Activated T-cell treated with anti-CD3 and anti-CD28 coated beads for 24 hours (primary cell): ENCODE measurements at places on chromosomes 3 and 15.

DNA sequence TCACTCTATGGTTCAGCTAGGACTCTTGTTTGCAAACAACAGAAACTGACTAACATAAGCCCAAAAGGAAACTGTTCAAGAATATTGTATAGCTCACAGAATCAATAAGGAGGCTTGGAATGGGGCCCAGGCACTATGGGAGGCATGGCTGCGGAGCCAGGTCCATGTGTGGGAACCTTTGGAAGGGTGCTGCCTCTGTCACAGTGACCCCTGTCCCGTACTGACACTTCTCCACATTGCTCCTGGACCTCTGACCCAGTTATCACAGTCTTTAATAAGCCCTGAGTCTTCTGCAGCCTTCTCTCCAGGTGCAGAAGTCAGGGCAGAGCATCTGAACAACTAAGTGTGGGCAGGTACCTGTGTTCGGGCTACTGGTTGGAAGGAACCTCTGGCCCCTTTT is 121.8 kb downstream of the ITPR1 start:
- DNase-seq = no peak

GRCh38 chr15:73389539-73389938 is 20.8 kb upstream of the HCN4 start:
- DNase-seq = no peak

DNA sequence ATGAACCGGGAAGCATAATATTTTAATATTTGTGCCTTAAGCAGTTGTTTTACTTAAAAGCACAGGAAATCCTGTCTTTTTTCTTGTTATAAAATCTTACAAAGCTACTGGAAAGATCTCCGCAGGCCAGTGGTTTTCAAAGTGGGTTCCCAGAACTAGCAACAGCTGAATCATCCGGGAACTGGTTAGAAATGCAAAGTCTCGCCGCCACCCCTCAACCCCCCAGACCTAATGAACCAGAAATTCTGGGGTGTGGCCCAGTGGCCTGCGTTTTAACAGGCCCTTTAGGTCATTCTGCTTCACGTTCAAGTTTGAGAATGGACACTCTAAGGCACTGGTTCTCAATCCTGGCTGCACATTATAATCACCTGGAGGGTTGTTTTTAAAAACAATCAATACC is 74.7 kb downstream of the PDZRN3 start:
- DNase-seq = no peak

DNA sequence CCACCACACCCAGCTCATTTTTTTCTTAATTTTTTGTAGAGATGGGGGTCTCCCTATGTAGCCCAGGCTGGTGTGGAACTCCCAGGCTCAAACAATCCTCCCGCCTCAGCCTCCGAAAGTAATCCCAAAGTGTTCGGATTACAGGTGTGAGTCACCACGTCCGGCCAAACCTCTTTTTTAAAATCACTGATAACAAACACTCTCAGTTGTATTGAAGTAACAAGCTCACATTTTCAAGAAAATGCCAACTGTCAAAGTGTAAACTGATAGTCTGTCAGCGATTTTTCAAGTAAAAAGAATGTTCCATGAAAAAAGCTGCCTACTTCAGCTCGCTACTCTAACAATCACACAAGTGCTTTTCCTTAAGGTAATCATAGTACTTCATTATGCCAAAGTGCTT is 33.4 kb downstream of the UBXN7 start:
- DNase-seq = no peak

GRCh38 chr3:152469248-152470025 is 200.7 kb downstream of the MBNL1 start:
- no peak for DNase-seq

DNA sequence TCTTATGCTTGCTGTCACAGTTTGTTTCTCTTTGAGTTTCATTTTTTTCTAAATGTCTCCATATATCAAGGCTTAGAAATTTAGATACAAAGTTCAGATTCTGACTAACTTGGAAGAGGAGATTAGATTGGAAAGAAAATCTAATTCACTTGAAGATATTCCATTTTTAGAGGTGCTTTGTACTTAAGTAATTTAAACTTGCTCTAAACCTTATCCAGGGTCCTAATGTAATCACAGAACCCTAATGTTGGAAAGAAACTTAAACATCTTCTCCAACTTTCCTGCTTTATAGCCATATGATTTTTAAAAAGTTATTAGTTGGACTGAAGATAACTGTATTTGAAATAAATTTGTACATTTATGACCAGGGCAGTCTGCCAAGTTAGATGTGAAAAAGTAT is 81.1 kb upstream of the ARHGEF3 start:
- DNase-seq = no peak

DNA sequence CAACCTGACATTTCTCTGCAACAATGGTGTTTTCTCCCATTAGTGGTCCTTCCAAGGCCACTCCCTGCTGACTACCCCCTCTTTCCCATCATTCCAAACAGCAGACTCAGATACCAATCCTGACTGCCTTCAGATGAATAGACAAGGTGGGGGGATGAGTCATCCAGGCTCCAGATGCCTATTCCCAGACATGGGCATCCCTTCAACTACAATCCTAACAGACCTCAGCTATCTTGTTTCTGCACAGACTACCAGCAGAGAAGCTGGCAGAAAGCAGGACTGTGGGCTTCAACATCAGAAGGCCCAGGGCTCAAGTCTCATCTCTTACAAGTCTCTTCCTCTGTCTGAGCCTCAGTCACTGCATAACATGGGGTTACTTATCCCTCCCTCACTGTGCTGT is 2.2 kb downstream of the RBP1 start:
- no peak for DNase-seq

DNA sequence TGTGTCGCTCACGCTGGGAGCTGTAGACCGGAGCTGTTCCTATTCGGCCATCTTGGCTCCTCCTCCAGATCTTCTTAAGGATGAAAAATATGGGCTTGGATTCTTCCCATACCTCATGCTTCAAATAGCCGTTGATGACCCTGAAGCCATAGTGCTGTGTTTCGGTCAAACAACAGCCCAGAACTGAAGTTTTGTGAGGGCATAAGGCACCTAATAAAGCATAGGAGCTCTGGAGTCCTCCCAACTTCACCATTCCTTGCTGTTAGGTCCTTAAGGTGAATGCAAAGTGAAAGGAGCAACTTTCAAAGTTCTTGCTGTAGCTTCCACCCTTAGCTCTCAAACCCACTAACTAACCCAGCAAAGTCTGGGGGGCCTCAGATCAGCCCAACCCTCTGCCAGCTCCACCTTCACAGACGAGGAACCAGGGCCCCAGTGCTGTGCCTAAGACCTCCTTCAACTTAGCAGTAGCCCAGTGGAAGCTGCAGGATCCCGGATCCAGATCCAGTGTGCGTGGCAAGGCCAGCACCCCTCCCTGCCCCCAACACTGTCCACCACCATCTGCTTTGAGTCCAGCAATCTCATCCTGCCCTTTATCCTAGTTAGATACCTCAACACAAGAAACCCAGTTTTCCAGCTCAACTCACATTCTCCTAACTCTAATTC is at the start of gene GRK7:
TSS of gene GRK7 (plus strand) at position 321 of the 663 bp plus-strand sequence. CDS start 14,877 bp downstream, outside the sequence.
- no peak for DNase-seq

DNA sequence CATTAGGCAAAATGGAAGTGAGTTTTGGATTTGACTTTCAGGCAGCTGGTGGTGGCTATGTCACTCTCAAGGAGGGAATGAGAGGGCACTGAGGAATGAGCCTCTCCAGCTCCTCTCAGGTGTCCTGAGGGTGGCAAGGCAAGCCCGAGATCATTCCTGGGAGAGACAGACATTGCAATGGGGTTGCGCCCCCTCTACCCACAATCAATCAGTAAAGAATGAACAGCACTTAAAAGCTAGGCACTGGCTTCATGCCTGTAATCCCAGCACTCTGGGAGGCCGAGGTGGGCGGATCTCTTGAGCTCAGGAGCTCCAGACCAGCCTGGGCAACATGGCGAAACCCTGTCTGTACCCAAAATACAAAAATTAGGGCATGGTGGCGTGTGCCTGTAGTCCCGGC is 14.1 kb upstream of the SHF start:
- no peak for DNase-seq

DNA sequence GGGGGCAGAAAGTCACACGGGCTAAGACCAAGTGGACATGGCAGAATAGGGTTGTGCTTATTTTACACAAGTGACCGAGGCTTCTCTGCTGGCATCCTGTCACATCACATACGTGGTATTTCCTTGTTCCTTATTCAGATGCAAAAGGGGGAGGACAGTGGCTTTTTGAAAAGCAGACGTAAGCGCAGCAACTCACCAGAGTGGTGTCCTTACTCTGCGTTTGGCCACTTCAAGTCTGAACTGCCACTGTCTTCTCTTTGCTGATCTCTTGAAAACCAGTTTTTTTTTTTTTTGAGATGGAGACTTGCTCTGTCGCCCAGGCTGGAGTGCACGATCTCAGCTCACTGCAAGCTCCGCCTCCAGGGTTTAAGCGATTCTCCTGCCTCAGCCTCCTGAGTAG is 113.2 kb downstream of the SOX2 start:
- DNase-seq = no peak

GRCh38 chr3:135416182-135416581 is 549.3 kb upstream of the PPP2R3A start:
- no peak for DNase-seq
